ENCODE measurements at places on chromosomes 12 and 14. TPM values are rescaled to one million over a fixed set of nuclear protein-coding genes. Genes with fewer than 3 reads are reported as not detected.

DNA sequence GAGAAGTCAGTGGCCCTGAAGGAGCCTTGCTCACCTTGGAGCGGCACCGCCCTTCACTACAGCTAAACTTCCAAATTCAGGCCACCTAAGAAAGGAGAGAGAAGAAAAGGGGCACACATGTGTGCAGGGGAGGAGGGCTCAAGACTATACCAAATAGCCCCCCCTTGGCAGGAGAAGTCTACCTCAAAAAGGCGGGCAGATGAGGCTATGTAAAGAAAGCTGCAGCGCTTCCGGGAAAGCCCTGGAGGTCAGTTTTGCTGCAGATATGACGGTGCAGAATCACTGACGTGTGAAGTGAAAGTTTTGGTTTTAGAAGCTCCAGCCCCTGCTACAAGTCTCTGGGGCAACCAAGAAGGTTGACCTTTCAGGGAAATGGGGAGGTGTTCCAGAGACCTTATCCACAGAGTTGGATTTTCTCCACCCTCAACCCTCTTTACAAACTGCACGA, 48.2 kb upstream of the PNMA1 start:
- H3K36me3 ChIP-seq: peaks cover 20% of the 10 kb centered on the region
- DNase-seq: peak; percentile 52
- peak overlapping the region; percentile 64 for H3K4me3 ChIP-seq
- H3K27me3 ChIP-seq: no peaks in the 10 kb centered on the region
- peaks cover 64% of the 10 kb centered on the region for H3K4me1 ChIP-seq
- H3K27ac ChIP-seq: peak overlapping the region; percentile 98

- H3K4me3 ChIP-seq: peak overlapping the region; percentile 50
- no peaks in the 10 kb centered on the region for H3K27me3 ChIP-seq
- DNase-seq: peak; percentile 42
- peak overlapping the region; percentile 98 for H3K27ac ChIP-seq
- peaks cover 4% of the 10 kb centered on the region for H3K36me3 ChIP-seq
Observed at GRCh38 chr12:75944097-75944904, 87.3 kb downstream of the PHLDA1 start.

GRCh38 chr12:2456813-2457186, 338.0 kb upstream of the FKBP4 start:
- H3K36me3 ChIP-seq: no peaks in the 10 kb centered on the region
- no peak overlapping the region for H3K4me3 ChIP-seq
- no peak for DNase-seq

NR4A1 gene
- total RNA-seq: 92.6 TPM

Data from activated naive CD8-positive, alpha-beta T cell treated with anti-CD3 and anti-CD28 coated beads for 36 hours (primary cell).